ENCODE measurements at places on chromosomes 7 and 10.

DNA sequence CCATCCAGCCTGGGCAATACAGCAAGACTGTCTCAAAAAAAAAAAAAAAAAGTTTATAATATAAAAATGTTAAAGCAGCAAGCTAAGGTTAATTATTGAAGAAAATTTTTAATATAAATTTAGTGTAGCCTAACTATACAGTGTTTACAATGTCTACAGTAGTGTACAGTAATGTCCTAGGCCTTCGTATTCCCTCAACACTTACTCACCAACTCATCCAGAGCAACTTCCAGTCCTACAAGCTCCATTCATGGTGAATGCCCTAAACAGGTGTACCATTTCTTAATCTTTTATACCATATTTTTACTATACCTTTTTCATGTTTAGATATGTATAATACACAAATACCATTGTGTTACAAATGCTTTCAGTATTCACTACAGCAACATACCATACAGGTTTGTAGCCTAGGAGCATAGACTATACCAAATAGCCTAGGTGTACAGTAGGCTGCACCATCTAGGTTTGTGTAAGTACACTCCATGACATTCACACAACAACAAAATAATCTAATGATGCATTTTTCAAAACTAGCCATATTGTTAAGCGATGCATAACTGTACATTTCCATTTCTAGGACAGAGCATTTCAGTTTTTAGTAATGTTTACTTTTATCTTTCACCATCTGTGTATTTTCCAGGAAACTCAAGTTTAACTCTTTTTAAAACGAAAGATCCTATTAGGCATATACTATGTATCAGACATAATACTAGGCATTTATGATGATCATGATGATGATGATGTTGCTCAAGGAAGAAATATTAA lies 43.3 kb downstream of the CNOT4 start:
- DNase-seq: no peak

- no peak for DNase-seq
Measured at GRCh38 chr10:104622598-104623209, 18.4 kb upstream of the SORCS3 start.

DNA sequence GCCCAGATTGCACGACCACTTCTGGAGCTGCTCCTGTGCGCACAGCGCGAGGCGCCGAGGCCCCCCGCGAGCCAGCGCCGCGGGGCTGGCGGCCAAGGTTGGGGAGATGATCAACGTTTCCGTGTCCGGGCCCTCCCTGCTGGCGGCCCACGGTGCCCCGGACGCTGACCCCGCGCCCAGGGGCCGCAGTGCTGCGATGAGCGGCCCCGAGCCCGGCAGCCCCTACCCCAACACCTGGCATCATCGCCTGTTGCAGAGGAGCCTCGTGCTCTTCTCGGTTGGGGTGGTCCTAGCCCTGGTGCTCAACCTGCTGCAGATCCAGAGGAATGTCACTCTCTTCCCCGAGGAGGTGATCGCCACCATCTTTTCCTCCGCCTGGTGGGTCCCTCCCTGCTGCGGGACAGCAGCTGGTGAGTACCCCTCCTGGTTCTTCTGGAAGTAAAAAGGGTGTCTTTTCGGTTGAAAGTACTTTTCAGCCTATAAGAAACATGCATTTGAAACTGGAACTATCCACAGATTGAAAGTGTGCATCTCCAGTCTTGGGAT lies 683 bp downstream of the INSIG1 start:
- DNase-seq: no peak

DNA sequence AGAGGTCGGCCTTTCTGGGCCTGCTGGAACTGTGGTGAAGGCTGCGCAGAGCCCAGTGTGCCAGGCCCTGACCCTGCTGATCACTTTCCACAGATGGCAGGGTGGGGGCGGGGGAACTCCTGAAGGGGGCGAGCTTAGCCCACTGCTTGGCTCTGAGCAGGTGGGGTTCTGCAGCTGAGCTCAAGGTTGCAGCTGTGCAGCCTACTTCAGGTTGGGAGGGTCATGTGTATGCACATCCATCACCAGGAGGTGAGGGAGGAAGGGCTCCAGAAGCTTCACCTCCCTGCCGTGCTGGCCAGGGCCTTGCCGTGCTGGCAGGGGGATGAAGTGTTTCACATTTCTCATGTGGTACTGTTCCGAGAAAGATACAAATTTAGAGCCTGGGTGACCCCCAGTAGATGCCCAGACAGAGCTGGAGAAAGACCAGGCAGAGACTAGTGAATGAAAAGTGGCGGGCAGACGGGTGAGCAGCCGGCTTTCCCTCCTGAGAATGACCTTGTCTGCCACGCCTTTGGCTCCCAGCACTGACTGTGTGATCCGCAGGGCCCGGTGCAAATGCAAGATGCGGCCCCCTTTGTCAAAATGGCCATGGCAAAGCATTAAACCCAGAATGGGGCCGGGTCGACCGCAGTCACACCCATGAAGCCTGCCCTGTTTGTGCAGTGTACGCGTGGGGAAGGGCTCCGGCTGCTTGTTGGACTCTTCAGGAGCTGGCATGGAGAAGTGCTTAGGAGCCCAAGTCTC lies 25.2 kb downstream of the FAM241B start:
- DNase-seq: no peak

GRCh38 chr10:20890491-20891337 lies 6.4 kb downstream of the NEBL start:
- DNase-seq: no peak

GRCh38 chr7:69790977-69791724 lies 192.9 kb downstream of the AUTS2 start:
- DNase-seq: no peak

- DNase-seq: no peak
Measured at GRCh38 chr7:138316421-138317043, 143.5 kb upstream of the TRIM24 start.

GRCh38 chr7:66255534-66256100 lies 50.5 kb downstream of the TPST1 start:
- DNase-seq: no peak

DNA sequence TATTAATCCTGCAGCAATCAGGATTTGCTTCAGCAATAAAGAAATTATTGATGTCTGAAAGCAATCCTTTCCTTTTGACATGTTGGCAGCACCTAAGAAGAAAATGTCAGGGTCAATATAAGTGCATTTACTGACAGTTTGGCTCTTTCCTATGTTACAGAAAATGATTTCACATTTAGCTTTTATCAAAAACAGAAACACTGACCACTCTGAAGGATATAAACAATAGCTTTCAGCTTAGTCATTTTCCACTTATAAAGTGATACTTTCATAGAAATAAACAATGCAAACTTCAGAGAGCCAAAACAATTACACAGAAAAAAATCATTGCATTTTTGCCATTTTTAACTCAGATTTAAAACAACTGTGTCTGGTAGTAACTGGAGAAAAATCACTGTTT lies 325.6 kb upstream of the KAT6B start:
- no peak for DNase-seq

DNA sequence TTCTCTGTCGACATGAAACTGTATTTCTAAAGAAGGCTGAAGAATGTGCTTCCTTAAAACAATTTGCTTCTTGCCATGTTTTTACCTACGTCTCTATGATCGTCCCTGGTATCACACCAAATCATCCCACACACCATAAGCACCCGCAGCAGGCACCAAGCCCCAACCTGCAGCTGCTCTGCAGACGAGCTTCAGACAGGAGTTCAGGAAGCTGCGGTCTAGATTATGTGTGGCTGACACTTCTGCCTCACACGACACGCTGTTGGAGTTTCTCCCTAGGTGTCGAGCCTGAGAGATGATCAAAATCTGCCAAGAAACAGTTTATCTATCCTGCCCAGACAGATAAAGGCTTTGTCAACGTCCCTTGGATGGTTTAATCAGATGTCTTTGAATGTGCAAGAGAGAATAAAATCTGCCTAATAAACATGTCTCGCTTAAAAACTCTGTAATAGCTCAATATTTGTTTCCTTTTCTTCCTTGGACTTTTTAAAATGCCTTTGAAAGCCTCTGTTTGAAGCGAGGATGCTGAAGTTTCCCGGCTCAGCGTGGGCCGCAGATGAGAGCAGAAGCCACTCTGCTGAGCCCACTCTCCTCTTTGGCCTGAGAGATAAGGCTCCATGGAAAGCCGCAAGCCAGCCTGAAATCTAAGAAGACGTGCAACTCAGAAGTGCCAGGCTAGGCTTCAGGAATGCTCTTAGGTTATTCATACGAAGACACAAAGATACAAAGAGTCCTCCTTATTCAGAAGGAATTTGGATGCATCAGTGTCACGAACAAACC lies 158.3 kb upstream of the PFKP start:
- DNase-seq: no peak

DNA sequence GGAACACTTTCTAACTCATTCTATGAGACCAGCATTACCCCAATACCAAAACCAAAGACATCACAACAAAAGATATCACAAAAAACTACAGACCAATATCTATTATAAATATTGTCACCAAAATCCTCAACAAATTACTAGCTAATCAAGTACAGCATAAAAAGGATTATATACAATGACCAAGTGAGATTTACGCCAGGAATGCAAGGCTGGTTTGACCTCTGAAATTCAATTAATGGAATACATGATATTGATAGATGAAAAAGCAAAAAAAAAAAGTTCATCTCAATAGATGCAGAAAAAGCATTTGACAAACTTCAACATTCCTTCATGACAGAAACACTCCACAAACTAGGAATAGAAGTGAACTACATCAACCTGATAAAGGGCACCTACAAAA lies 175.3 kb downstream of the LCOR start:
- DNase-seq: no peak

- DNase-seq: no peak
Measured at GRCh38 chr10:80945264-80945880, 407.7 kb downstream of the SH2D4B start.

DNA sequence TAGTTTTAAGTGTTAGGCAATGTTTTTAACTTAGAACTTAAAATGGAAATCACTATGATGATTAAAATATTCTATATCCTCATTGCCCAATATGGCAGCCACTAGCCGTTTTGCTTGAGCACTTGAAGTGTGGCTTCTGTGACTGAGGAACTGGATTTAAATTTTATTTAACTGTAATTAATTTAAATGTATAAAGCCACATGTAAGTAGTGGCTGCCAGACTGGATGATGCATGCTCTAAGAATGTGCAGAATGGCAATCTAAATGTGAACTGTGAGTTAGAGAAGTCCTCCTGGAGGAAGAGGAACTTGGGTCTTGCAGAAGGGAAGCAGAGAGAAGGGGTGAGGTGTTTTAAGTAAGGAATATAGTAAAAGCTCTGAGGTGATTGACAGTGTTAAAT lies 451.4 kb downstream of the SUGCT start:
- DNase-seq: no peak

DNA sequence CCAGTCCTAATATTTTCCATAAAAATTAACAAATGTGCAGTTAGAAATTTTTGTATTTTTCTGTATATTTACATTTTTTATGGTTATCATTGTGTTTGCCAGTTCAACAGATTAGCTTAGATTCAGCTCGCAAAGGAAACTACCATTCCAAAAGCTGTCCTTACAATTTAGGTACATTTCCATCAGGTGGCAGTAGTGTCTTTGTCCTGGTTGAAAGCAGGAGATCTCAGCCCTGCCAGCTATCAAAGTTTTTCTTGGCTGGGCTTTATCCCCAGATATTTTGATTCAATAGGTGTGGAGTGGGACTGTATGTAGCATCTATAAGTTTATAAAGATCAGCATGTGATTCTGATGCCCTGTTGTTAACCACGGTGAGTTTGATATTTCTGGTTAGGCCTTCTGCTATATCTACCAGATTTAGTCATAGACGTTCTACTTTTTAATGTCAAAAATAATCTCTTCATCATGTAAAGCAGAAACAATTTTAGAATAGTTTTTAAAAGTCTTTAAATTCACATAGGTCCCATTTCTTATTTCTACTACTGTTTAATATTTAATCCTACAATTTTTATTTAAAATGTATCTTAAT lies 15.5 kb upstream of the ICA1 start:
- DNase-seq: no peak

- DNase-seq: no peak
Measured at GRCh38 chr10:35058134-35058533, 32.0 kb downstream of the CUL2 start.

- DNase-seq: no peak
Measured at GRCh38 chr10:69957886-69958555, 94.6 kb upstream of the MACROH2A2 start.

DNA sequence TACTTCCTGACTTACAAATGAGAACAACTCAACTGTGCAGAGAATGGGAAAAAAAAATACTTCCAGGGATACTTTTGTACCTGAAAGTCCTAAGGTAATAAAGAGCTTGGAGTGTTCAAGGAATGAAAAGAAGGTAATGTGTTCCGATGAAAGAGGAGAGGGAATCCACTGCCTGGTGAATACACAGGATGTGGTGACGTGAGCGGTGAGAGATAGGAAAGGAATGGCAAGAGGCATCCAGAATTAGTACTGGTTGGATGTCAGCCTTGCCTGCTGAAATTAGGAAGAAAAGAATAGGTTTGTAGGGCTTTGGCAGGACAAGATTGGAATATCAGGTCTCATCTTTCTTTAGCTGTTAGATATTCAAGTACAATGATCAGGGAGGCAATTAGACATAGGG lies 347.7 kb downstream of the POM121L12 start:
- DNase-seq: no peak

DNA sequence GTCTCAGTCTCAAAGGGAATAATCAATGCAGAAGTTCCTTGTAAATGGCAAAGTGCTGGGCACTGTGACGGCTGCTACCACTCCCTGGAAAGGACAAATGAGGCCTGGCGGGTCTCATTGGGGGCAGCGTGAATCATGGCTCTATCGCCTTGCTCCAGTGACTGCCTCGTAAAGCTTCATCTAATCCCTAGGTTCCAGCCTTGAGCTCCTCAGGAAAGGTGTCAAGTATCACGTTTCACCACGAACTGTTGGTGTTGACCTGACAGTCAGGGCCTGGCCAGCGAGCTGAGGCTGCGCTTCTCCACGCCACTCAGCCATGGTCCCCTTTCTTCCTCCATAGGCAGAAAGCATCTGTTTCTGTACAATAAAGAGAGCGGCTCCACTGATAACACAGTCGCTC lies 126.7 kb upstream of the ZNF32 start:
- no peak for DNase-seq

DNA sequence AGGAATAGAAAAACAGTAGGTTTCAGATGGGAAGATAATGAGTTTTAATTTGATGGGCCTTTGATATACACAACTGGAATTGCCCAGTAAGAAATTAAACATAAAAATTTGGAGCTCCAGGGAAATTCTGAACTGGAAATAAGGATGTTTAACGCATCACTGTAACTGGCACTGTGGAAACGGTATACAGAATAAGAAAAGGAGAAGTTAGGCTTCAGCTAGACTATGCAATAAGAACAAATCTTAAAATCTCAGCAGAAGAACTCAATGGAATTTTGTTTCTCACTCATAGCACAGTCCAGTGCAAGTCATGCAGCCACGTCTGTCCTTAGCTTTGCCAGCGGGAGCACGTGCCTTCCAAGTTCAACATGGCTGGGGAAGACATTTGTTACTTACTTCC lies 52.9 kb upstream of the FGL2 start:
- no peak for DNase-seq
